Activated T-helper 1 cell treated with anti-CD3 and anti-CD28 coated beads, Interleukin-2, amount 50 U/mL, for 16 hours (primary cell): ENCODE measurements at places on chromosomes 2 and 18.

GRCh38 chr2:159117658-159118057 is 149.2 kb downstream of the TANC1 start:
- no peak for DNase-seq

GRCh38 chr2:119253114-119253702 is 29.6 kb downstream of the STEAP3 start:
- no peak for DNase-seq

GRCh38 chr2:148540022-148540421 is 104.5 kb upstream of the EPC2 start:
- DNase-seq, result no peak

GRCh38 chr2:136125236-136125635 is 7.3 kb upstream of the CXCR4 start:
- DNase-seq, result no peak

DNA sequence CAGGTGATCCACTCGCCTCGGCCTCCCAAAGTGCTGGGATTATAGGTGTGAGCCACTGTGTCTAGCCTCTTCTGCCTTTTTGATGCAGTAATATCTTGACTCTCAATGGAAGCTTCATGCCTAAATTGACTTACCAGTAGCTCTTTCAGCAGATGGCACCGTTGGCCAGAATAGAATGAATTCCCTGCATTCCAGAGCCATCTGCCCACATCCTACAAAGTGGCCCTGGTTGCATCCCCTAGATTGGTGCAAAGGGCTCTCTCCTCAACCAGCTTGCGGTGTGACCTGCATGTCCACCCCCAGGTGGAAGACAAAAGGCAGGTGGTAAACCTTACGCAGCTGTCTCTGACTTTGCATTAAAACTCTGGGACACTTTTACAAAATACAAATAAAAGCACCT is 4.4 kb upstream of the PARD6G start:
- DNase-seq, result no peak

GRCh38 chr18:77203071-77203470 is 46.6 kb upstream of the GALR1 start:
- no peak for DNase-seq

DNA sequence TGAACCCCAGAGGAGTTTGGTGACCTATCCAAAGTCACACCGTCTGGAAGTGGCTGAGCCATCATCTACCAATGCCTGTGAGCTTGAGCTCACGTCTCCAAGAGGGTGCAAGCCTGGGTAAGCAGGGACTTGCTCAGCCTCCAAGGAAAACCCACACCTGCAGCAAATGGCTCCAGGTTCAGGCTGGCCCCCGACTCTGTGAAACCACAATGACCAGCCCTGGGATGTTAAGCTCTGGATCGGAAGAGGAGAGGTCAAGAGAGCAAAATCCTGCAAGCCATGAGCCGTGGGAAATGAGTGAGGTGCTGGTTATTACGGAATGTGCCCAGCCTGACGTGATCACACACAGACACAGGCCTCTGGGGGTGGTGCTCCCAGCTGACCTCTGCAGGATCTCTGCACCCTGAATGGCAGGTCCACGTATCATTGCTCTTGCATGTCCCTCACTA is 94.1 kb upstream of the OTOS start:
- DNase-seq, result no peak

DNA sequence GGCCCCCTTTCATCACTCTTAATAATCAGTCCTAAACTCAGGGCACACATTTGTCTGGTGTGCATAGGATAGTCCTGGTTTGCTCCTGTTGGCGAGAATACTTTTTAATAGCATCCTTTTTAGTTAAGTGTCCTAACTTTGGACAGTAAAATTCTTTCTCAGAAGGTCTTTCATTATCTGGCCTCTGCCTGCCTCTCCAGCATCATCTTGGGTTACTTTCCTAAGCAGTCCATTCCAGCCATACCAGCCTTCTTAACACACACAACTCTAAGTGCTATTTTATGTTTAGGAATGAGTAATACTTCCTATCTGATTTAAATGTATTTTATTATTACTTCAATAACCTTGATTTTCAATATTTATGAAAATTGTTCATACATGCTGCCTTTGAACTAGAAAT is 151.0 kb downstream of the ACOXL start:
- no peak for DNase-seq

DNA sequence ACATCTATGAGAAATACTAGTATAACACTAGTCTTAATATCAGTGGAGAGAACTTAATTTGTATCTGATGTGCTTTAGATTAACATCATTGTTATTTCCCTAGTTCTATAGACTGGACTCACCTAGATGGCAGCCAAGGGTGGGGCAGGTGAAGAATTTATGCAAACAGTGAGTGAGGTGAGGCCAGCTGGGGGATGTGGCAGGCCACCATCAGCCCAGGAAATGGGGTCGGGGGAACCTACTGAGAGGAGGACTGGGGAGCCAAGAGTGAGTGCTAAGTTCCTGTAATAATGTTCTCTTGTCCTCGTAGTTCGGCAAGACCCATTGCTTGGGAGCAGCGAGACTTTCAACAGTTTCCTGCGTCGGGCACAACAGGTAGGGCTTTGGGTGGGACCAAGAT is 2.5 kb downstream of the SNX17 start:
- no peak for DNase-seq

- no peak for DNase-seq
Observed at GRCh38 chr2:24566209-24566608, 75.2 kb downstream of the NCOA1 start.

GRCh38 chr2:186590350-186590758 is 498 bp downstream of the ITGAV start:
- DNase-seq, result no peak
